H54 (cell line): ENCODE measurements at places on chromosomes 6 and 20.

DNA sequence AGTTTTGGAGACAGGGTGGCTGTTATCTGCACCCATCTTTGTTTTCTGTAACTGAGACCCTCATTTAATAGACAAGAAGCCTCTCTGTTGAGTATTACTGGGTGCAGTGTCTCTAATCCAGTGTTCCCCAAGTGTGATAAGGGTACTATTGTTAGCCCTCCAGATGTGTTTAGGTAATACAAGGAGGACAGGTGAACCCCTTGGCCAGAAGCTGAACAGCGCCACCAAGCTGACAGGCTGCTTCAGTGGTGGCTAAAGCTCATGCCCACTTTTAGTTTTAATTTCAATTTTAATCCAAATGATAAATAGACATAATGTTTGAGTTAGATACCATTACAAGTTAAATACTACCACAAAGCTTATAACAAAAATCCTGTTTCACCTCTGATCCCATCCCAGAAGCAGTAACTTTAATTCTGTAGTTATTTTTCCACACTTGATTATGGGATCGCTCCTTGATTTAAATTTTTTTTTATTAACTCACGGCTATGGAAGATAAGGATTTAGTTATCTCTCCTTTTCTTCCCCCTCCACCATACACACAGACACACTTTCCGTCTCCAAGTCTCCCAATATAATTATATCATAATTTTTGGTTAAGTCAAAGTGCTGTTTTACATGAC lies 8.4 kb upstream of the STK35 start:
- no peak for DNase-seq

- DNase-seq = no peak
Measured at GRCh38 chr6:69622230-69622629, 174.6 kb downstream of the LMBRD1 start.

DNA sequence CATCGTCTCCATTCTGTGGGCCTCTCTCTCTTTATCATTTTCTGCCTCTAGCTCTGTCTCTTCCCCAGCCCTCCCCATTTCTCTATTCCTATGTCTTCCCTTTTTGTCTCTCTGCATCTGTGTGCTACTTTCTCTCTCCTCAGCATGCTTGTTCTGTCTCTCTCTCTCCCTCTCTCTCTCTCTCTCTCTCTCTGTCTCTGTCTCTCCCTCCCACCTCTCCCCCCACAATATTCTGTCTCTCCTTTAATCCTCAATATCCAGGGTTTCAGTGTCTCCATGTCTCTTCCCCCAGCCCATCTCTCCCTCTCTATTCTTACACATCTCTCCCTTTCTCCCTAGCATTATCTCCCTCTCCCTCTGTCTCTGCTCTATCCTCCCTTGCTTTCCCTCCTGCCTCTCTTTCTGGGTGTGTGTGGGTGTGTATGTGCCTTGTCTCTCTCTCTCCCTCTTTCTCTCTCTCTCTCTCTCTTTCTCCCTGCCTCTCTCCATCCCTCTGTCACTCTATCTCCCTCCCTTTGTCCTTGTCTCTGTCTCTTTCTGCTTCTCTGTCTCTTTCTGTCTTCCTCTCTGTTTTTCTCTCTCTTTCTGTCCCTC lies 76.9 kb upstream of the SIRPA start:
- DNase-seq = no peak

DNA sequence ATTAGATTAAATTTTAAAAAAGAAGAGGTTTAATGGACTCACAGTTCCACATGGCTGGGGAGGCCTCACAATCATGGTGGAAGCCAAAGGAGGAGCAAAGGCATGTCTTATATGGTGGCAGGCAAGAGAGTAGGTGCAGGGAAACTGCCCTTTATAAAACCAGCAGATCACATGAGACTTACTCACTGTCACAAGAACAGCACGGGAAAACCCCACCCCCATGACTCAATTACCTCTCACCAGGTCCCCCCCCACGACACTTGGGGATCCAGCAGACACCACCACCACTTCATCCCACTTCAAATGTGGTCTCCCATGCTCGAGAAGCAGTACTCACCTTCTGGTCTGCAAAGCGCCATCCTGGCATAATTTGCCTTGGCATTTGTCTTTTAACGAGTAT lies 24.6 kb downstream of the MTFR2 start:
- DNase-seq = no peak

DNA sequence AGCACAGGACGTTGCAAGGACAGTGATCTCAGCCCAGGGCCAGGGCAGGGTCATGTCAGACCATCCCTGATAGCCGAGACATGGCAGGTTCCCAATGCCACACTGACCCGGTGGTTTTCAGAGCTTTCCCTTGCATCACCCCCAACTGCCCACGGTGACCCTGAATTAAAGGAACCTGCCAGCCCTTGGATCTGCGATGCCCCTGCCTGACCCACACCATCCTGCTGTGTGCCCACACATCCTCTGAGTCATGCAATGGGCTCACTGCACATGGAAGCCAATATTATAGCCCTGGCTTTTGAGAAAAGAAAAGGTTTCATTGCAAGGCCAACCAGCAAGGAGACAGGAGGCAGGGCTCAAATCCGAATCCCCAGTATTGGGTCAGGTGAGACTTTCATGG lies 132.6 kb upstream of the CST7 start:
- peak; percentile 20 for DNase-seq

DNA sequence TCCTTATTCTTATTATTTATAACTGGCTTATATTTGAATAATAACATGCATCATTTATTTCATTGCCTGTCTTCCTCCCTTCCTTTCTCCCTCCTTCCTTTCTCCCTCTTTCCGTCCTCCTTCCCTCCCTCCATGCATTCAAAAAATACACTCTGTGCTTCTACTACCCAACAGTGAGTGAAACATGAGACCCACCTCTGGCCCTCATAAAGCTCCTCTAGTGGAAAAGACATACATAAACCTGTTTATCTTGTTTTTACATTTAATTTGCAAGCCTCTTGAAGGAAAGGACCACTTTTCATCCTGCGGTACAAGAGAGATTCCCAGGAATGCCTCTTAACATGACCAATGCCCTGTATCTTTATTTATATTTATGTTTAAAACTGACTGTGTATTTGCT lies 21.8 kb upstream of the ISM1 start:
- no peak for DNase-seq

DNA sequence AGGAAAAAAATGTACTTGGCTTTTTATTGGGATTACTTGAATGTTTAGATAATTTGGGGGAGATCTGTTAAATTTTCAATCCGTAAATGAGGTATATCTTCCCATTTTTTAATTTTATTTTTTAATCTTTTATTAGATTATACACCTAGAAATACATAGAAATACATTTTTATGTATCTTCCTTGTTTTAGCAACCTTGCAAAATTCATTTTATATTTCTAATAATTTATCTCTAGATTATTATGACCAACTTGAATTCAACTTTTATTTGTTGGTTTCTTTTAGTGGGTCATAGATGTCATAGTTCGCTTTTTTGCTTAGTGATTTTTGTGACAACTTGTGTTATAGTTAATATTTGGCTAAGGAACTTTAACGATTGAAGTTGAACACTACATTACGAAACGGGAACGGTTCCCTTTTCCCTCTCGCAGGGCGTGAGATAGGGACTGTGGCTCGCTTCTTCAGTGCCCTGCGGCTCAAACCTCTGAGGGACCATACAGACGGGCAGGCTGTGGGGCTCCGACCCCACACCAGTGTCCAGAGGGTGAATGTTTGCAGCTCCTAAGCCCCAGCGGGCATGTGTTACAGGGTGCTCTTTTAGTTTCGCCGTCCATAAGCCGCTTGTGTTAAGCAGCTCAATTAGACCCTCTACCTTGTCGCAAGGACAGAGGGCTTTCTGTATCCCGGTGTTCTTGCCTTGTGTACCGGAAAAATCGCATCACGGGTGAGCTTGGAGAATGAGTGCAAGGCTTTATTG lies 53.8 kb downstream of the PRND start:
- DNase-seq = no peak

DNA sequence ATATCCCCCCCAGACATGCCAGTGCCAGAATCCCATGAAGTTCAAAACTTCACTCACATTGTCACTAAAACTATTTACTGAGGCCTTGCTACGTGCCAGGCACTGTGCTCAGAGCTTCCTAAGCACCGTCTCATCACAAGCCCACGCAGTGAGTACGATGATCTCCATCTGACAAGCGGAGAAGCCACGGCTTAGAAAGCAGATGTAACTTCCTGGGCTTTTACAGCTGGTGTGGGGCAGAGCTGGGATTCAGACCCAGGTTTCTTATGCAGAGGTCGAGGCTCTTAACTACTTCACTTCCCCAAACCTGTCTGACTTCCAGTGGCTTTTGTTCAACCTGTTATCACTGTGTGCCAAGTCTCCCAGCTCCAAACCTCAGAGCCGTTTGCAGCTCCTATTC lies 8.3 kb downstream of the MDGA1 start:
- DNase-seq = no peak

GRCh38 chr6:112413780-112414179 lies 66.7 kb downstream of the RFPL4B start:
- peak; percentile 0 for DNase-seq

GRCh38 chr6:14975471-14975817 lies 270.4 kb upstream of the JARID2 start:
- no peak for DNase-seq

DNA sequence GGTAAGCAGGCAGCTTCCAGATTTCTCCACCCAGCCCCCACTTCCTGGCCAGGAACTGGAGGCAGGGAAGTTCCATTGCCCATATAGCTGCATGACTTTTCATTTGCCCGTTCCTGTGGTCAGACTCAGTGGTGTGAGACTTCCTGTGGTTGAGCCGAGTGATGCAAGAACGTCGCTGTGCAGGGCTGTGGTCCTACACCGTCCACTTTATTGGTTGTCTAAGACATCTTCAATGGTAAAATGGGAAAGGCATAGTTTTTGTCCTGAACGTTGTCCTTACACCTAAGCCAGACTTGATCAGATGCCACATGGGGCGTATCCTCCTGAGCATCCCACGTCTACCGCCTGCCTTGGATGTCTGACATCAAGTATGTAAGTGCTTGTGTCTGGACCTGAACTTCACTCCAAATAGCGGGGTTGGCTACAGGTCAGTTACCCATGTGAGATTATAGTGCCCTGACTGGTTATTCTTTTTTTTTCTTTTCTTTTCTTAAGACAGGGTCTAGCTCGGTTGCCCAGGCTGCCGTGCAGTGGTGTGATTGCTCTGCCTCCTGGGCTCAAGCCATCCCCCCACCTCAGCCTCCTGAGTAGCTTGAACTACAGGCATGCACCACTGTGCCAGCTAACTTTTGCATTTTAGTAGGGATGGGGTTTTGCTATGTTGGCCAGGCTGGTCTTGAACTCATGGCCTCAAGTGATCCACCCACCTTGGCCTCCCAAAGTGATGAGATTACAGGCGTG lies 25.9 kb upstream of the GTSF1L start:
- DNase-seq = peak; percentile 47

GRCh38 chr6:108142240-108142639 lies 23.6 kb upstream of the NR2E1 start:
- no peak for DNase-seq

GRCh38 chr6:2008383-2008976 lies 236.9 kb downstream of the GMDS start:
- no peak for DNase-seq

DNA sequence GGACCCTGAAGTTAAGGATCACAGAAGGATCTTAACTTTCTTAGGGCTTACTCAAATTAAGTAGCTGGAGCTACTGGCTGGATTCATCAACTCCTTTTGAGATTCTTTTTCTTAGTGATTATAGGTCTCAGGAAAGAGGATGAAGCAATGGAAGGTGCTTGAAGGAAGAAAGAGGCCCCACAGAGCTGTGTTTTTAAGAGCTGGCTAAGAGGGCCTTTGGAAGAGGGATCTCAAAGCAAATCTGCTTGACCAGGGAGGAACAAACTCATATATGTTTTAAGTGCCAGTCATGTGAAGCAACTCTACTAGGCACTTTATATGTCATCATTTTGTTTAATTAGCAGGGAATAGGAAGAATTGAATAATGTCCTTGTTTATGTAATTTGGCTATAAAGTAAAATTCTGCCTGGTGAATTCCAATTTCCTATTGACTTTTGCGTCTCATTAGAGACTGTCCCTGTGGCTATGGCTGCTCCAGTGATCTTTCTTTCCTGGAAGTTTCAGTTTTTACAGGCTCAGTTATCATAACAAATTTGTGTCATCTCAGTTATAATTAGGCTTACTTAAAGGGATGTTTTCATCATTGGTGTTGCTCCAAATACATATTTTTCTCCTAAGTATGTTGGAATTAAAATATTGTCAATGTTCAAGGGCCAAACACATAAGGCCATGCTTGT lies 222.8 kb upstream of the CITED2 start:
- DNase-seq = no peak

DNA sequence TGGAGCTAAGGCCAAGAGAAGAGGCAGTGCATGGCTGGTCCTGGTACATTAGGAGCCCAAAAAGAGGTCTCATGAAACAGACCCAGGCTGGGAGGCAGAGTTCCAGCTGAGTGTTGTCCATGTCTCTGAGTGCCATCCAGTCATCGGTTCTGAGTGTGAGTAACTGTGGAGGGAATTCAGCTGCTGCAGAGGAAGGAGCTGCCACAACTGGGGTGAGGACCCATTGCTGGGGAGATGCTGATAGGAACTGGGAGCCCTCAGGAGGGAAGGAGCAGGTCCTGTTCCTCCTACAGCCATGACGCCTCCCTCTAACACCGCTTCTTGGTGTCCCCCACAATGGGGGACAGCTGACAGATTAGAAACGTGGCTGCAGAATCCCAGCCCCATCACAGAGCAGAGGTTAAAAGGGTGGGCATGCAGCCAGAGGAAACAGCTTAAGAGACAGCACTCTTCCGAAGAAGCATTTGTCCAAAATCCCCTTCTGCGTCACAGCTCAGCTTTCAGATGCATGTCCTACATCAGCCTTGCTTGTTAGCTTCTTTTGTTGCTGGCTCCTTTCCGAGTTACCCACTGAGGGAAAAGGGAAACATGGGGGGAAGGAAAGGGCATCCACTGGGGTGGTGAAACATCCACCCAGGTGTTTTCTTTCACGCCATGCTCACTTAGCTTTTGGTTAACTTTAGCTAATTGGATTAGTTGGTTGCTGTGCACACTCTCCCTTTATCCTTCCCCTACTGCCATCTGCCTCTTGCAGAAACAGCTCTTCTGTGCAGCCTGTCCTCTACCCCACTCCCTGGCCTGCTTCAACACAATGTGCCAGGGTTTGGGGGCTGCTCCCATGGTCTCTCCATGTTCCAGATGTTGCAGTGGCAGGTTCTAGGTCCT lies 239.2 kb downstream of the SYNDIG1 start:
- DNase-seq = no peak

DNA sequence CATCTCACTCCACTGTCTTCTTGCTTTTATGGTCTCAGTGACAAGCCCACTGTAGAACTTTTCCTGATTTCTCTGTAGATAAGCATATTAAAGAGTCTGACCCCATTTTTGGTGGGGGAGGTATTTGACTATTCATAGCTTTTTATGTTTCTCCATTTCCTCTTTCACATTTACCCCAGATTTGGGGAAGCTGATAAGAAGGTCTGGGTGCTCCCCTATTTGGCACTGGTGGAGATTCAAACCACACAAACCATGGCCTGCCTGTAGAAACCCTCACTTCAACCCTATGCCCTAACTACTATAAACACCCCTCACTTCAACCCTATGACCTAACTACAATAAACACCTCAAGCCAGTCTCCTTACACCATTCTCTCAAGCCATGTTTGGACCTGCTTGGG lies 196.2 kb upstream of the SYNDIG1 start:
- DNase-seq = no peak
